ENCODE measurements at places on chromosomes 4 and X.

DNA sequence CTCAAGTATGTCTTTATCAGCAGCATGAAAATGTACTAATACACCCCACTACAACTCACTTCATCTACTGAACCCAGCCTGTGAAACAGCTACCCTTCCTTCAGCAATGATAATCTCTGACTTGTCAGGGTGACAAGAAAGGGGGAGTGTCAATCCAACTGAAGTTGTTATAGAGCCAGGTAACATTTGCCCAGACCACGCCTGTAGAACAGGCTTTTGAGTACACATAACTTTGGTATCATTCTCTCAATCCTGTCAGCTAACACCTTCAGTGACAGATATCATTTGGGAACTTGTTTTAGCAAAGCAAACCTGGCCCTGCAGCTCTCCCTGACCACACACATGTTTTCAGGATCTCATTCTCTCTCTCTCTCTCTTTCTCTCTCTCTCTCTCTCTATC is 592.2 kb downstream of the SMARCA1 start:
- DNase-seq = no peak

DNA sequence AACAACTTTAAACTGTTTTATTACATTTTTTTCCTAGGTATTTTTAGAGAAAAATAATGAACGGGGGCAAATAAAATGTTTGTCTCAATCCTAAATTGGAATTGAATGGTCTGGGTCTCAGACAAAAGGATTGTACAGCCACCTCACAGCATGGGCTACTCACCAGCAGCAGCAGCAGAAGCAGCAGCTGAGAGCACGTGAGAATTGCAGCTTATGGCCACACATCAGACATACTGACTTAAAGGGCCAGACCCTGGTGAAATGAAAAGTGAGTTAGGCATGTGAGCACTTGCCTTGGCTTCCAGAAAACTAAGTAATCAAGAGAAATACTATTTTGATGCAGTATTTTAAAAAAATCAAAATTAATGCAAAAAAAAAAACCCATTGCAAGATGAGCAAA is 56.6 kb downstream of the AASDH start:
- no peak for DNase-seq

- no peak for DNase-seq
Measured at GRCh38 chr4:170089274-170089667, 485 bp downstream of the AADAT start.

GRCh38 chr4:67910585-67910905 is 26.7 kb upstream of the TMPRSS11D start:
- no peak for DNase-seq

DNA sequence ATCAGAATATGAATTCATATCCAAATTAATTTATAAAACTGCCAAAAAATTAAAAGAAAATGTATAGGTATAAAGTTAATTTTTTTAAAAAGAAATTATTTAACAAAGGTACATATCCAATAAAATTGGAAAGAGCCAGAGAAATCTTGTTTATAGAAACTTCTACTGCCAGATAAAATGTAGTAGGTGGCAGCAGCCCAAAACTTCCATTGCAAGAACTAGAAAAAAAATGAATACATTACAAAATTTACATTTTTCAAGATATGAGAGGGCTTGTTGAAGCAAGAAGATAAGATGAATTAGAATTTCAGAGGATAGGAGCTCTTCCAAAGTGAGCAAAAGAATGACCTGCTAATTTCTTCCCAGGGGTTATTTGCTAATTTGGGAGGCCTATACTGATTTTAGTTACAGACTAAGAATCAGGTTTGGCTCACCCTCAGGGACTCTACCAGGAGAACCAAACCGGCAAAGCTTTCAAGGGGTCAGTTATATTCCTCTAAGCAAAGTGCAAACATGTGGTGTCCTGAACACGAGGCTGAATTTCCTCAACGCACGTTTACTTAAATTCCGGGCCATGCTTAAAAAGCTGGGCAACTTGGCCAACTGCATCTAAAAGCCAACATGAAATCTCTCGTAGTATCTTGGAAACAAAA is 17.5 kb downstream of the ANKRD50 start:
- DNase-seq = no peak

GRCh38 chr4:163194593-163194992 is 27.9 kb upstream of the NAF1 start:
- no peak for DNase-seq

DNA sequence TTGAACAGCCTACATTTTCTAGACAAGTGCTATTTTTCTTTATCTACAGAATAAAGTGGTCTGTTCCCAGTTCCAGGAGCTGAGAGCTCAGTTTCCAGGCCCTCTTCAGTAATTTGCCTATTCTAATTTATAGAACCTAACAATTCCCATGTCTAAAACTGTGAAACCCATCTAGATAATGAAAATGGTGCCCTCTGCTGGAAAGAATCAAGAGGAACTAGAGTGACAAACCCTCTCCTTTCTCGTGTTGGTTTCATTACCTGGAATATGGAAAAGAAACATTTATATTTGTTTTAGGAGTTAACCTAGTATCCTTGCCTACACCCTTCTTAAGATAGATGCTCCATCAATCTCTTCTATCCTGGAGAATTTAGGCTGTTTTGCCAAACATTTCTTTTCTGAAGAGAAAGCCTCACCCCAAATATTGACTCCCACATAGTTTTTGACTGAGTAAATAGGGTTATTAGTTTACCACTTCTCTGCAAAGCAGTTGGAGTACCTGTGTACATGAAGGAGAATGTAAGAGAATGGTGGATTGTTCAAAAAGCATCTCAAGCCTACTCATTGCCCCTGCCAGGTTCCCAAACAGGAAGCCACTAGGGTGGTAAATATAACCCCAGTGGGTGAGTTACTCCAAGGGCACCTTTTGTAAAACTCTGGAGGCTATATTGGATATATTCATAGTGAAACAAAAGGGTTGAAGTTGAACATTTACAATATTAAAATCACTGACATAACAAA is 121.6 kb downstream of the RASL11B start:
- DNase-seq = peak; percentile 21

GRCh38 chr4:4425696-4426095 is 38.8 kb downstream of the NSG1 start:
- no peak for DNase-seq

DNA sequence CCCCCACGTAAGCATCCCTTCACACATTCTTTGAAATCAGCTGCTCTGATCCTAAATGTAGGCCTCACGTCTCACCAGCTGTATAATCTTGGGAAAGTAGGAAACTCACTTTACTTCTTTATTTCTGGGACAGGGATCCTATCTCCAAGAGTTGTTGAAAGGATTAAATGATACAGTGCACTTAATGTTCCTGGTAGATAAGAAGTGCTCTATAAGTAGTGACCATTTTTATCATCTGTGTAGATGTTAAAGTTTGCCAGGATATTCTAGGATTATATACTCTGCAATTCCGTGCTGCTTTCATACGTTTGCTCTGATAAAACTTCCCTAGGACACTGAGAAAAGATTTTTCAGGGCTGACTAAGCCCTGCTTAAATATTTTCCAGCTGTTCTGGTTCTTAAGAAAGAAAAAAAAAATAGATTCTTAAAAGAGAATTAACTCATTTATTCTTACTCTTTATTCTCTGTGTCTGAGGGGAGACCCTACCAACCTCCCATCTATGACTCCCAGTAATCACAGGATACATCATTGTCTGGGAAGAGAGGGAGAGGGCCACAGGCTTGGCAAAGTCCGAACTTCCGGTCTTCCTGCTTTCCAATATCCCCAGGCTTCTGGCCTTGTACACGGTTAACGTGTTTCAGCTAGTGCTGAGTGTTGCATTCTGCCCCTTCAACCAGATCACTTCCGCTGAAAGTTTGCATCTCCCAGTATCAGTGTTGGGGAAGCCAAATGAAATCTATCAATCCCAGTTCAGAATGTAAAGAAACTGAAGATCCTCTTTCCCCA is 269.2 kb downstream of the TRIML1 start:
- DNase-seq = no peak

- no peak for DNase-seq
Measured at GRCh38 chr4:76708971-76709771, 188.8 kb downstream of the SOWAHB start.
